GM06990 (cell line): ENCODE measurements at places on chromosomes 11 and 22.

DNA sequence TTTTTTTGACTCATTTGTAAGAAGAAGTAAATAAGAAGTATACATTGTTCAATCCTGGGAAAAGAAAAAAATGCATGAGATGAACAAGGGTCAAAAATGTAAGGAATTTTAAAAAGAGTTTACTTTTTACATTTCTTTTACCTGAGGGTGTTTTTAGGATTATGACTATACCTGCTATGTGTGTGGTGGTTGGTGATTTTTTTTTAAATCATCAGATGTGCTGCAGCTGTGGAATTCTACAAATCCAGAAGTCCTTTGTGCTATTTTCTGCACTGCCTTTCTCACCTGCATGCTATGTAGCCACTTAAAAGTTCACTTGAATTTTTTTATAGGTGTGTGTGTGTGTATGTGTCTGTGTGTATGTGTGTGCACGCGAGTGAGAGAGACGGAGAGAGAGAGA, 185.3 kb downstream of the FAT3 start:
- DNase-seq: no peak

DNA sequence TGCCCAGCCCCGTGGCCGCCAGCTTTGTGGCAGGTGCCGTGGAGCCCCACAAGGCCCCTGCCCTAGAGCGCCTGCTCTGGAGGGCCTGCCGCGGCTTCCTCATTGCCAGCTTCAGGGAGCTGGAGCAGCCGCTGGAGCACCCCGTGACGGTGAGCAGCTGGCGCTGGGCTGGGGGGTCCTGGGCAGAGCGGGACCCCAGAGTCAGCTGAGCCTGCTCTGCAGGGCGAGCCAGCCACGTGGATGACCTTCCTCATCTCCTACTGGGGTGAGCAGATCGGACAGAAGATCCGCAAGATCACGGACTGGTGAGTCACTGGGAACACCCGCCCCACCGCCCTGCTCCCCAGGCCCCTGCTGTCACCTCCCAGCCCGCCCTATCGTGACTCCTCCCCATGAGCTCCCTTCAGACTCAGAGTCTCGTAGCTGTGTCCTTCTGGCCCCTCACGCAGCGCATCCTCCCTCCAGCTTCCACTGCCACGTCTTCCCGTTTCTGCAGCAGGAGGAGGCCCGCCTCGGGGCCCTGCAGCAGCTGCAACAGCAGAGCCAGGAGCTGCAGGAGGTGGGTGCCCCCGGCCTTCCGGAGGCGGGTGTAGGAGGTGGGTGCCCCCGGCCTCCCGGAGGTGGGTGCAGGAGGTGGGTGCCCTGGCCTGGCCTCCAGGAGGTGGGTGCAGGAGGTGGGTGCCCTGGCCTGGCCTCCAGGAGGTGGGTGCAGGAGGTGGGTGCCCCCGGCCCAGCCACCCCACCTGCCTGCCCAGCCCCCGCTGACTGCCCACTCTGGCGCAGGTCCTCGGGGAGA, 4.7 kb downstream of the TCIRG1 start:
- DNase-seq: no peak

DNA sequence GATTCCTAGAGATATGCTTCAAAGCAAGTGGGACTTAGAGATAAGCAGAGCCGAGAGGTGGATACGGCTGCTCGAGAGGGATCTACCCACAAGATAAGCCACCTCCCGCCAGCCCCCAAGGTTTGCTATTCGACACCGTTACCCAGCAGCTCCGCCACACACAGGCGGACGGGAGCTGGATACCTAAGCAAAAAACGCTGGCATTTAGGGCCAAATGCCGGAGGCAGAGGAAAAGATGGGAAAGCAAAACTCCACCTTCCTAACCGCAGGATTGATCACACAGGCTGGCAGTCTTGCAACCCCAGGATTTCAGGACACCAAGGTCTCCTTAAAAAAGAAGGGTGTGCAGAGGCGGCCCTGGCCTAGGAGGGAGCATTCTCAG, 709 bp downstream of the FTH1 start:
- DNase-seq: no peak

DNA sequence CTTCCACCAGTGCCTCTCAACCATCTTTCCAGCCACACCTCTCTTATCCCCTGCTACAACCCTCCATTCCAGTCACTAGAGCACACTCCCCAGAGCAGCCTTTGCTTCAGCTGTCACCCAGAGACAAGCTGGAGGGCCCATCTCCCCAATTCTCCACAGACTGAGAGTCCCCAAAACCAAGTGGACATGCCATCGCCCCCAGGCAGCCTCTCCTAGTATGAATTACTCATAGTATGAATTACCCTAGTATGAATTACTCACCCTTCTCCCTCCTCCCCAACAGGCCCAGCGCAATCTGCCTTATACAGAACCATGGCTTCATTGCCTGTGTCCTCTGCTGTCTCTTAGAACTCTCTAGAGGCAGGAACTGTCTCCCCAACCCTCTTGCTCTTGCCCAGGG, 24.8 kb downstream of the MYH9 start:
- DNase-seq: no peak

DNA sequence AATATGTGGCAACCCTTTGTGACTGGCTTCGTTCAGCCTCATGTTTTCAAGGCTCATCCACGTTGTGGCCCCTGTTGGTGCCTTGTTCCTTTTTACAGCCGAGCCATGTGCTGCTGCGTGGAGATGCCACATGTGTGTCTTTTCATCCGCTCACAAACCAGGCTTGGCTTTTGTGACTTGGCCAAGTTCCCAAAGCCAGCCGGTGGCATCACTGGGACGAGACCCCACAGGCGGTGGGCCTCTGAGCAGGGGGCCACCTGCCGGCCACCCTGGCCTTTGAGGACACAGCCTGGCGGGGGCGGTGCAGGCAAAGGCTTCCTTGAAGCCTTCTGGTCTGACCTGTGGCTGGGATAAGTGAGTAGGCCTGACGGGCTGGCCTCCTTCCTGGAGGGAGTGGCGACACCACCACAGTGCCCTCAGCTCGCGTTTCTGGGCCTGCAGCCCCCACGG, 10.5 kb downstream of the GRK2 start:
- DNase-seq: peak; percentile 69

DNA sequence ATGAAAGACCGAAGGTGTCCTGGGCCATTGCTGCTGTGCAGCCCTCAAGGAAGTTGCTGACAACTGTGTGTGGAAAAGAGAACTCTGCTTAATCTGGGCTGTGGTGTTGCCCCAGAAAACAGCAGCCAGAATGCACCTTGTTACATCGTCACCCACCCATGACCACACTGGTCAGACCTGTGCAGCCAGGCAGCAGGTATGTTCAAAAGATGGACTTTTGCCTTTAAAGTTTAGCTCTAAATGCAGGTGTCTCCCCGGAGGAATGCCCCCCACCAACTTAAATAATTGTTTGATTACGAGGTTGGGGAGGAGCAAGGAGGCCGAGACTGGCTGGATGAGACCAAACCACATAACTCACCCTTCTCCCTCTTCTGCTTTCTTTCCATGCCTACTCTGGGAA, 15.3 kb upstream of the POLA2 start:
- DNase-seq: no peak

- no peak for DNase-seq
Measured at GRCh38 chr11:121503051-121503450, 50.3 kb upstream of the SORL1-AS1 start.
